ENCODE measurements at places on chromosomes 11 and 22.

DNA sequence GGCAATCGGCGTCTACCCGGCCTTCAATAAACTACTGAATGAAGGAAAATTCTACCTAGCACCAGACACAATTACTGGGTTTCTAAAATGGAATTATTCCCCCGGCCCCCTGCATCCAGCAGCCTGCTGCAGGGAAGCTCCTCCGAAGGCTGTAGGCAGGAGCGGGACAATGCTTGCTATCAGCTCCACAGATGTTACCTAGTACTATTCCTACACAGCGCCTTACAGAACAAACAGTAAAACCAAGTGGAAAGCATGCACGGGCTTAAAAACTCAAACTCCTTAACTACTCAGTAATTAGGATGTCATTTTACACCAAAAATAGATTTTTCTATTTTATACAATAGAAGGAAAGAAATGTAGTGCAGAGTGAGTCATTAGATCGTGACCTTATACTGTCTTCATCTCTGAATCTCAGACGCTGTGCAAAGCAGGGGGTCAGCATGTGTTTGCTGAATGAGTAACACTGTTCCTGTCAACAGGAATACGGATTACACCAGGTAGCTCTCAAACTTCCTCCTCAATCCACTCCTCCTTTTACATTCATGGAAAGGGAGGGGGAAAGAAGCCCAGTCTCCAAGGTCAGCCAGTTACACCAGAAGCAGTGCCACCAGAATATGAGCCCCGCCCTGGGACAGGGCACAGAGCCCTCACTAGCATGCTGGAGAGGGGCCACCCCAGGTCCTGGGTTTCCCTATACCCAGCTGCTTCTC is 74.9 kb downstream of the PACSIN2 start:
- DNase-seq, result peak; percentile 93

GRCh38 chr11:111718436-111718835 is 47.8 kb downstream of the PPP2R1B start:
- DNase-seq, result peak; percentile 76

GRCh38 chr22:47374901-47375575 is 612.6 kb downstream of the TBC1D22A start:
- no peak for DNase-seq

GRCh38 chr22:24803064-24803542 is 2.9 kb upstream of the SGSM1 start:
- peak; percentile 50 for DNase-seq

- DNase-seq, result no peak
Observed at GRCh38 chr11:124768914-124769313, 6.8 kb upstream of the ESAM start.

GRCh38 chr11:2801711-2802388 is 83.7 kb downstream of the CDKN1C start:
- DNase-seq, result no peak

DNA sequence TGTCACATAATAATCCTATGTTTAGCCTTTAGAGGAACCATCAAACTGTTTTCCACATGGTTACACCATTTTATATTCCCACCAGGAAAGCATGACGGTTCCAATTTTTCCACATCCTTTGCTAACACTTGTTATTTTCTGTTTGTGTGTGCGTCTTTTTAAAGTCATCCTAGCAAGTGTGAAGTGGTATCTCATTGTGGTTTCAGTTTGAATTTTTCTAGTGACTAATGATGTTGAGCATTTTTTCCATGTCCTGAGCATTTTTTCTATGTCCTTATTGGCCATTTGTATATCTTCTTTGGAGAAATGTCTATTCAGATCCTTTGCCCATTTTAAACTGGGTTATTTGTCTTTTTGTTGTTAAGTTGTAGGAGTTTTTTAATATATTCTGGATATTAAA is 53.7 kb upstream of the DEPDC7 start:
- peak; percentile 63 for DNase-seq

- no peak for DNase-seq
Observed at GRCh38 chr11:15176646-15177163, 62.0 kb downstream of the INSC start.

DNA sequence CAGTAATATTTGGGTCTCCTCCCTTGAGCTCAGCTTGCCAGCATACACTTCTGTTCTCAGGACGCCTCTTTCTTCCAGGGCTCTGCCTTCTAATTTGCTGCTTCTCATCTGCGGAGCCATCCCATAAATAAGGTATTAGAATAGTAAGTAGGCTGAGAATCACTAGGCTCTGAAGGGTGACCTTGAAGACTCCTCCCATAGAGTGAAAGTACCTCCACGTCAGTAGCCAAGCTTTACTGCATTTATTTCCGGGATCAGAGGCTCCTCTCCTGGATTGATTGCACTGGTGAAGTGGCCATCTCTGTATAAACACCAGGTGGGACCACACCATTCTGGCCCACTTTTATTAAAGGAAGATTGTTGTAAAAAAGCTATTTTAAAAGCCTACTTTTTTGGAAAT is 315.5 kb downstream of the FAT3 start:
- no peak for DNase-seq

GRCh38 chr11:57792870-57793269 is 31.3 kb downstream of the CTNND1 start:
- DNase-seq, result no peak

- peak; percentile 68 for DNase-seq
Observed at GRCh38 chr11:12694183-12694531, 19.9 kb downstream of the TEAD1 start.

- DNase-seq, result no peak
Observed at GRCh38 chr11:58938398-58938797, 890 bp upstream of the GLYATL1 start.

DNA sequence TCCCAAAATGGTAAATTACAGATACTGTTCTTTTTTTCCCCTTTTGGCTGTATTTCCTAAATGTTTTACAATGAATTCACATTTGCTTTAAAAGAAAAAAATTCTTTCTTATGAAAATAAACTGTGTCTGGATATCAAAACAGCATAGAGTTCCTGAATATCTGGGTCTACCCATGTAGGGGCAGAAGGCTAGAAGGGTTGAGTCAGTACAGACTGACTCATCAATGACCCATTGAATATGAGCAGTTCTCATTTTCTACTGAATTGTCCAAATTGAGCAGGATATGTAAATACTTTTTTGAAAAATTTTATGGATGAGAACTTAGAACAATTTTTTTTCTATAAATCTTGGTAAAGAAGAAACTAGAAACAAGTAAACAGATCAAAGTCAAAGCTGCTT is 16.3 kb upstream of the C11orf87 start:
- DNase-seq, result peak; percentile 40

DNA sequence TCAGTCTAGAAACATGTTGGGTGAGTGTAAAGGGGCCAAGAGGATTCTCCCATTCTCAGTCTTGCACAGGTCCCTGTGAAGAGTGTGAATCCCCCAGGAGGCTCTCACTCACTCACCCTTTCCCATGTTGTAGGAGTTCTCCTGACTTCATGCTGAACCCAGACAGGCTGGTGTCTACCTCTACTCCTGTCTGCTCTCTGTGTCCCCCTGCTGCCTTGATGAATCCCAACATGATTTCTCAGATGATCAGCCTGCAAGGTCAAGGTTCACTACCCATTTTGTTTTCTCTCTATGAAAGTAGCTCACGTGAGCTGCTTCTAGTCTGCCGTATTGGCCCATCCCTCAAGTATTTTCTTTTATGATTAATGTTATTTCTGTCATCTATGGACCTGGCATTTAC is 500.6 kb downstream of the ETS1 start:
- DNase-seq, result no peak

DNA sequence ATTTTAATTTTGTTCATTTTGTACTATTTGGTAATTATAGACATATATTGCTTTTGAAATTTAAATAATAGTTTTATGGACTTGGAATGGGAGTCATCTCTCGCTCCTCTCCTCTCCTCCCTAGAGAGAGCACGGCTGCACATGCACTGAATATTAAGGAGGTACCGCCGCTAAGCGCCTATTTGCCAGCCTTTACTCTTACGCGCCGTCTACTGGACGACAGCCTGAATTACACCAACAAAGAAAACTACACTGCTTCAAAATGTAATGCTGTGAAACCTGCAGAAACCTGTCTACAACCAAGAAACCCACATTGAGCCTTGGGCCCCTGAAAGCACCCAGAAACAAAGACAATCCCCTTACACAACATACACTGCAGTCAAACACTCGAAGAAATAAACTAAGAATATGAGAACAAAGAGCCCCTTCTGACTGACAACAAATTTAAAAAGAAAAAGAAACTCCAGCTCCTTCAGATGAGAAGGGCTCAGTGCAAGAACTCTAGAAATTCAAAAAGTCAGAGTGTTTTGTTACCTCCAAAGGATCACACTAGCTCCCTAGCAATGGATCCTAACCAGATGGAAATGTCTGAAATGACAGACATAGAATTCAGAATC is 737.2 kb downstream of the LRRC4C start:
- DNase-seq, result peak; percentile 28

DNA sequence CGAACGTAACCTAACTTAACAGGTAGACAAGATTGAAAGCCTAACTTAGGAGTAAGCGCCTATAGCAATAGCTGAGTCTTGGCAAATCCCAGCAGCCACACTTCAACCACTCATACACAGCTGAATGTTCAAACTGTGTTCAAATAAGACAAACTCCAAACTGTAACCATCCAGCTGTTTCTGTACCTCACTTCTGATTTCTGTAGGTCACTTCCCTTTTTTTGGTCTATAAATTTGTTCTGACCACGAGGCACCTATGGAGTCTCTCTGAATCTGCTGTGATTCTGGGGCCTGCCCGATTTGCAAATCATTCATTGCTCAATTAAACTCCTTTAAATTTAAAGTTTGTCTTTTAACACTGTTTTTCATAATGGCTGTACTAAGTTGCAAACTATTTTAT is 8.2 kb upstream of the TENM4 start:
- DNase-seq, result no peak

DNA sequence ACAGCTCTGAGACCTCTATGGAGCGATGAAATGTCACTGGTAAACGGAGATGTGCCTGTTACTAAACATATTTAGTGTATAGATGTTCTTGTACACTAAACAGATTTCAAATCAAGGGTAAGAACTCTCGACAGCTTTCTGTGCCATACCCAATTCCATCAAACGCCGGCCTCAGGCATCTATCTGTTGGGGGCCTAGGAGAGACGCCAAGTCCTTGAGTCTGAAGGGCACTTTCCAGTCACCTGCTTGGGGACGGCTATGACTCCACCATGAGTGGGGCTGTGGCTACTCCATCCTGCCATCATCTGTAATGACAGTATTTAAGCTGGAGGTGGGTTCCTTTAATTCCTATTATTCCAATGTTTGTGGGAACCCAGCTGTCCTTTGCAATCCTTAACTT is 87.8 kb downstream of the SHANK2 start:
- no peak for DNase-seq

DNA sequence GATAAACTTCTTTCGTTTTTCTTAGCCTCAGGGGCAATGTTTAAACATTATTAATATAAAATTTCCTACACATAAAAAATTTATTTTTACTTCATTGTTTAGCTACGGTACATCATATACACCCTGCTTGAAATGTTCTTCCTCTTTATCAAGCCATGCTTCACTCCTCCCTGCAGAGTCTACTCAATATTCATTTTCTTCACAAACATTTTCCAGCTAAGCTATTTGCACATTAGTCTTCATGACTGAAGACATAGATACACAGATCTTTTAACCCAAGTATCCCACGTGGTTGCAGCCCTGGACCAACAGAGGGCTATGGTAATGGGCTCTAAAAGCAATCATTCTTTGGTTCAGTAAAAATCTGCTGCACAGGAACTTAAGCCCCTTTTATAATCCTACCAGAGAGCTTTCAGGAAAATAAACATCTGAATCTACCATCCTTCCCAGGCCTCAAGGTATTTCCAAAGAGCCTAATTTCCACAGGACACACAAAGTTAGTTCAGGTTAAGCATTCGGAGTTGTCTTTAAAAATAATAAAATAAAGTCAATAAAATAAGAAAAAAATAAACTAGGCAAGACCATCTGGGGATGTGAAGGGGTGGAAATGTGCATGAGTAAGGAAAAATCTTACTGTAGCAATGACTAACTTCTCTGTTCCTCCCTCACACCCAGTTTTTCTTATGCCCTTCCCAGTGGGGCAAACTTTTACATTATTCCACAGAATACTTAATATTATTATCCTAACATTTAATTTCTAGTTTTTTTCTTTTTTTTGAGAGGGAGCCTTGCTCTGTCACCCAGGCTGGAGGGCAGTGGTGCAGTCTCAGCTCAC is 21.6 kb upstream of the OR6X1 start:
- no peak for DNase-seq
